ENCODE measurements at places on chromosomes 2 and 18.

GRCh38 chr2:64727013-64727767 lies 73.5 kb upstream of the SERTAD2 start:
- DNase-seq, result no peak

DNA sequence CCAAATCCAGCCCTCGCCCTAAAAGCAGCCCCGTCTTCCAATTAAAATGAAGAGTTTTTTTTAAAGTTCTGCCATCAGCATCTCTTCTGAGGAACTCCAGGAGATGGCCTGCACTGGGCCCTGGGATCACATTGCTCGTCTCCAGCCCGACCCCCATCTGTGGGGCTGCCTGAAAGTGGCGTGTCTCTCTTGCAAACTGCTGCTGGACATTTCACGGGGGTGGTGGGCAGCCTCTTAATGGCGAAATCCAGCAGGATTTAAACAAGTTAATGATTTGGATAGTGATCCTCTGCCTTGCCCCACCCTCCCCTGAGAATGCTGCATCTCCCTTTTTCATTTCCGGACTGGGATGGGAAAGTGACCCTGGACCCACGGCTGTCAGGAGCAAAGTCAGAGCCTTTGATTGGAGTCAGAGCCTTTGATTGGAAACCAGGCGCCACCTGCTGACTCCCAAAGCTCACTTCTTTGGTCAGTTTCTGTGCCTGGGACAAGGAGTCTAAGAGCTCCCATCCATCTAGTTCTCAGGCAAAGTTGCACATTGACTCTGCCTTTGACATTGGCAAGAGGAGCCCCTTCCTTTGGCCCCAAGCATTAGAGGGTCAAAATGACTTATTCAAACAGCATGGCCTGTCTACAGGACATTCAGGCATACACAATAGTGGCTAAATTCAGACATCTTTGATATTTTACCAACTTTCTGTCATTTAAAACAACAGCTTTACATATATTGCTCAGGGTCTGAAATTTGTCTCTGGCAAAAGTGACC lies 155.2 kb downstream of the SH3BP4 start:
- peak; percentile 89 for DNase-seq

DNA sequence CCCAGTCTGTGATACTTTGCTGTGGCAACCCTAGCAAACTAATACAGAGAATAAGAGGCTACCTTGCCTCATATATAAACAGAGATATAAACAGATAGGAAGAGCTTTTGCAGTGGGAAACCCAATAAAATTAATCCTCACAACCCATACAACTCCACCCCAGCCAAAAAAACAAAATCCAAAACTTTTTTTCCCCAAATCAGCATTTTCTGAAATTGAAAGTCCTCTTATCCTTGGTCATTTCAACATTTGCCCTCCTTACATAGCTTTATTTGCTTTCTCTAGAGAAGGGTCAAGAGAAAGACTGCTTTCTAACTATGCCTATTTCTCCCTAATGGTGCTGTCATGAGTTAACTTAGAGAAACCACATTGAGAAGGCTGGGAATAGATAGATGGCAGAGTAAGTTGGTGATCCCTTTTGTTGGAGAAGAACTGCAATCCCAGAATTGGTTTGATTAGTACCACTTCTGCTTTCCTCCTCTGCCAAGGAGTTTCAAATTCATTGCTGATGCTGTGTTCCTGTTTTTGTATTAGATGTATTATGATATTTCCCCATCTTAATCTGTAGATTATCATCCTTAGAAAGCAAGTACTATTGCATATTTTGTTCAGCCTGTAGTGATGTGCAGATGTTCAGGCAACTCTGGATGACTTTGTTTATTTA lies 76.5 kb upstream of the B3GNT2 start:
- no peak for DNase-seq

DNA sequence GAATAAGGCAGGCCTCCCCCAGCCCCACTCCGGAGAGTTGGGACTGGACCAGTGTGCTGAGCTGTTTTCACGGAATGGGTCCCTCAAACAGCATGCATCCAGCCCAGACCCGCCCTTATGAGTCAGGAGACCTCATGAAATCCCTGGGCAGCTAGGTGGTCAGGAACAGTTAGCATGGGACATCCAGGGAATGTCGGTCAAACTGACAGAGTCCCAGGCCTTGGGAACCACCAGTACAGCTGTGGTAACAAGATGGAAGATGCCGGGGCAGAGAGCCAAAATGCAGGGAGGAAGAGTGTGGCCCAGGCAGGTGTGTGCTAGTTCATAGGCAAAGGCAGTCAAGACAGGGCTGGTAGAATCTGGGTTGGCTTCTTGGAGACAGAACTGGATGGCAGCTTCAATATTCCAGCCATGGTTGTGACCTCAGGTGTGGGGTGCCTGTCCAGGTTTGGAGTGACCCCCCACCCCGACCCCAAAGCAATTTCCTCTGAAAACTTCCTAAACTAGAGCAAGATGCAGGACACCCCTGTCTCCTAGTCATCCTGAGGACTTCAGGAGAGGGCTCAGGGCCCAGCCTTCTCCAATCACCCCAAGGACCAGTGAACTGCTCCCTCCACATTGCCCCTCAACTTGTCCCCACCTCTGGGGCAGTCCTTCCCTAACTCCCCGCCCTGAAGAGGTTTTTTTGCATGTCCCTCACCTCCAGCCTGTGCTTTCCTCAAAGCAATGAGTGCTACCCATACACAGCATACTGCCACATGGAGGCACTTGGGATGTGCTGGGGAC lies 46.5 kb downstream of the KCNIP3 start:
- no peak for DNase-seq

DNA sequence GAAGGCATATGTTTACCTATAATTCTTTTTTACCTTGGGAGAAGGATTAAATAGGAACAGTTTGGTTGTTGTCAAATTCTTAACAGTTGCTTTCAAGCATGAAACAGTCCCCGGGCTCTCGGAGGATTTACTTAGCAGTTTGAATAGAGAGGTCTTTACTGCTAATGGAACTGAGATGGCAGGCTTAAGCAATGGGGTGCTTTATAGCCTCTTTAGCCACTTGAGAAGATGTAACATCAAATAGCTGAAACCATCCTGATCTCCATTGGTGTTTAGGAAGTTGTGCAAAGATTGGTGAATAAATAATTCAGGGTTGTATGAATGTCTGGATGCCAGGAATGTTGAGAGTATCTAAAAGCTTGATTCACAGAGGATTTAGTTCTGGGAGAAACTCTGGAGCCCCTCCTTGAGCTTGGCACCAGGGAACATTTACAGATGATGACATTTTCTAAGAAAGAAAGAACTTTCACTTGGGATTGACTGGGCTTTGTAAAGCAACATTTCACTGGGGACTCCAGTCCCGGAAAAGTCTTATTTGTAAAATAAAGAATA lies 51.9 kb downstream of the PTPRM start:
- DNase-seq, result peak; percentile 60

DNA sequence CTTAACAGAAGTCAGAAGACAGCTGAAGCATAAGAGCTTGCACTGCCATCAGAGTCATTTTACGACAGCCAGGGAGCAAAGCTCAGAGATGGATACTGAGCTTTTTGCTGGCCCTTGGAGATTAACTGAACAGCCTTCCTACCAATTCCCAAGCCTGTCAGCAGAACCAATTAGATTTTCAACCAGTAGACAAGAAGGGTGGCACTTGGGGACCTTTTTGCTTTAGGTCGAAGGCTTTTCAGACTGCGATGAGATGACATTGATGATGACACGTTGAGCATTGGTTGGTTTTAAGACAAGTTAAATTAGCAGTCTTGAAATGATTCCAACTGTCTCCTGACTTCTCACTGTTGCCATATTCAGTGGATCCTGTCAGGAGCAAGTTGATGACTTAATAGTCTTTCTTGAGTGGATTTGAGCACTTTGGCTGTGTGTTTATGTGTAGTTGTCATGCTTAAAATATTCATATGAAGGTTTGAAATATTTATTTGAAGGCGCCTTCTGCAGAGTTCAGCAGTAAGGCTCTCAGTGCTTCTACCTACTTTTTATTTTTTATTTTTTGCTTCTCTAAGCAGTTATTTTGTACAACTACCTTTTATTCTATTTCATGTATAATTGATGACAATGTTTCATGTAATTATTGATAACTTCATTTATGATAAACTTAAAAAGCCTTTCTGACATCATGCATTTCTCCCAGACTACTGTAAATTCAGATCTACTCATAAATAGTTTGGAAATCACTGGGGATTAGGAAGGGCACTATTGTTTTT lies 256.7 kb downstream of the CAMKMT start:
- peak; percentile 36 for DNase-seq

DNA sequence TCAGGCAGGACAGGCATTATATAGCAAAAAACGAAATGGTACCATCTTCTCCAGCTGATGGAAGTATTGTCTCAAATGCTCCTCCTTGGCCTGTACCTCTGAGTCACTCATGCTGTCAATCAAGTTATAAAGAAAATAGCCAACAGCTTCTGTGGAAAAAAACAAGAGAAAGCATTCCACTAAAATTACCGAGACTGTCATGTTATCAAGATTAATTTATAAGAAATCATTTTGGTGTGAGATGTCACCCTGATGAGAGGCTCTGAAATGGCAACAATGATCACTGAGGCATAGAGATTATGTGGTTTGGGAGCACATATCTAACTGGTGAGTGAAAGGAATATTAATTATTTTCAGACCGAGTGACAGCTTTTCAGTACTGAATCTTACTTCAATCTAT lies 47.4 kb downstream of the LRPPRC start:
- no peak for DNase-seq

DNA sequence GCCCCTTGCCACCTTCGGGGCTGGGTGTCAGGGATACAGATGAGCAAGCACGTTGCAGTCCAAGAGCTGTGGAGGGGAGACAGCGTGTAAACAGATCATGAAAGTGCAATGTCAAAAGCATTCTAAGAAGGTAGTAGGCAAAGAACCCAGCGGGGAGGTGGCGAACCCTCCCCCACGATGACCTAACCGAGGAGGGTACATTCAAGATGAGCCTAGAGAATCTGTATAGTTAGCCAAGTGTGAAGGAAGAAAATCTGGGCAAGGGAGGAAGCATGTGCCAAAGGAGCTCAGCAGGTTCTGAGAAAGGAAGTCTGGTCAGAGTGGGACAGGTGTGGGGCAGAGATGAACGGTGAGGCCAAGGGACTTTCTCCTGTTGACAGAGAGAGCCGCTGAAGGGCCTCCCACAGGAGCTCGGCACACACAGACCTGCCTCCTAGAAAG lies 106.9 kb downstream of the SP3 start:
- peak; percentile 34 for DNase-seq

DNA sequence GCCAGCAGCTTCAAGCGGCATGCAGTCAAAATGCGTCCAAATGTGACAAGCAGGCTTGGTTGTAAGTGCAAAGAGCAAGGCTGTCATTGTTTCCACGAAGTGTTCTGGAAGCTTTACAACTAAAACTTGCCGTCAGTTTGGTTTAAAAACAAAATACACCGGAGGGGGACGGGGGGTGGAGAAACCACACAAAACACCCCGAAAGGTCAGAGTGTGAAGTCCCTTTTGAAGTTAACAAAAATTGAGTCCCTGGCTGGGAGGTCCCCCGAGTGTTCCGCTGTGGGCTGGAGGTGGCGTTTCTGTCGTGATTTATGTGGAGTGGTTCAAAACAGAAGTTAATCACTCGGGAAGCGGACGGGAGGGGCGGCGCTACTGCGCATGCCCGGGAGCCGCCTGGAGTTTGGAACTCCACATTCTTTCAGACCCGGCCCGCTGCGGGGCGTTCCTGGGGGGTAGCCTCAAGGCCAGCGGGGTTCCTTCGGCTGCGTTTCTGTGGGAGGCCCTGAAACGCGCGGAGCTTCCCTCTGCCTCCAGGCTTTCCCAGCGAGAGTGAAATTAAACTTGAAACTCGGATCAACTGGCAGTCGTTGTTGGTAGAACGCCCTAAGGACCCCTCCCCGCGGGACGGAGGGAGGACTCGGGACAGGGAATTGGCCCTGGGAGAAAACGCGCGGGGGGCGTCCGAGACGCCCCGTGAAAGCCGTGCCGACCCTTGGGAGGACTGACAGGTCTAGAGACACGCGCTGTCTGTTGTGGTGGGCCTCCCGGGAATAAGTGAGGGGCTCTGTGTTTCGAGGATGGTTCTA lies 1.4 kb downstream of the TGIF1 start:
- DNase-seq, result peak; percentile 80

- DNase-seq, result no peak
Measured at GRCh38 chr2:161972866-161973265, 101.1 kb downstream of the DPP4 start.

Data from brain (organoid and tissue), 16 donors.